Foreskin fibroblast (primary cell): ENCODE measurements at places on chromosomes 4 and X.

GRCh38 chrX:65744965-65745364 is 77.5 kb downstream of the MSN start:
- DNase-seq = peak; percentile 59

- peak; percentile 55 for DNase-seq
These were observed 542.9 kb upstream of the GRIA3 start for GRCh38 chrX:122641136-122641535.

GRCh38 chr4:141630854-141631253 is 5.5 kb upstream of the IL15 start:
- DNase-seq = no peak

DNA sequence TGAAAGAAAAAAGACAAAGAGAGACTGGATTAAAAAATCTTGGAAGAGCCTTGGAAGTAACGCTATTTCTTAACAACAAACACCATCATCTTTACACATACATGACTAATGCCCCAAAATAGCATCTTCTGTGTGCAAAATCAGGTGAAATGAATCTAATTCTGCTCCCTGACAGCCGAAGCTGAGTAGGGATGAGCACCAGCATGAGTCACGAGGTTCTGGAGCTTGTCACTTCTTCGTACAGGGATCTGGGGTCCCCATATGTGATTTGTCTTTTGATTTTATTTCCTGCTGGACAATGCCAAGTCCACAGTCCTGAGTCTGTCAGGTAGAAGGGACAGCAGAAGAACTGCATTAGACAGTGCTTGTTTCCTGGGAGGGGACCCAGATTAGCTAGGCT is 55.9 kb downstream of the OSTC start:
- DNase-seq = no peak

GRCh38 chr4:107825072-107825824 is 516 bp downstream of the SGMS2 start:
- DNase-seq = peak; percentile 38

GRCh38 chr4:24266951-24267722 is 317.2 kb downstream of the DHX15 start:
- DNase-seq = no peak

DNA sequence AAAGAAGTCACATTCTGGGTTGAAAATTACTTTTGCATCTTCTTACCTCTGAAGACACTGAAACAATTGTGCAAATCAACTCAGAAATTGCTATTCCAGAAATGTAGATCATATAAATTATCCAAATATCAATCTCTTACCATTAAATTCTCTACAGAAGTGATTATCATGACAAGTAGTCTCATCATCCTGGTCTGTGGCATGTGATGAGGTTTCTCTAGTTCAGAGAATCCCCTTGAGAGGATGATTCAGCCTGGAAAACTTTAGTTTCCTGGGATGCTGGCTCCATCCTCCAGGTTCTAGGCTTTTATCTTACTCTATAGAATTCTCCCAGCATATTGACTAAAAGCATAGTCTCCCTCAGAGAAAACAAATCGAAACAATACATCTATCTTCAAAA is 76.2 kb upstream of the S100G start:
- DNase-seq = peak; percentile 70

- DNase-seq = no peak
These were observed 88.9 kb downstream of the RASL11B start for GRCh38 chr4:52951016-52951415.

- peak; percentile 12 for DNase-seq
These were observed 586 bp downstream of the HERC5 start for GRCh38 chr4:88457307-88458103.

GRCh38 chr4:80133240-80133783 is 60.3 kb upstream of the ANTXR2 start:
- no peak for DNase-seq

DNA sequence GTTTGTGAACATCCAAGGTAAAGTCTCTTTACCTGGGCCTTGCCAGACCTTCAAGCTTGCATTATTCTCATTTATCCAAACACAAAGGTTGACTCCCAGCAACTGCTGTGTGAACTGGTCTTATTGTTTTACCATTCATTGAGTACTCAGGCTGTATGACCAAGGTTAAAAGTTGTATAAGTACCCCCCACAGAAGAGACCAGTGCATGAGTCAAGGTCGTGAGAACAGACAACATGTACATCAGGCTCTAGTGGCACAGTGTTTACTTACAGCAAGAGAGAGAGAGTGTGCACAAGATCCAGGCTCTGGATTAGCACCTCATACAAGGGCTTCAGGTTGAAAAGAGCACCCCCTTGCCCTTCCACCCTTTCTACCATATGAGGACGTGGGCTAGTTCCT is 77.4 kb upstream of the EFNB1 start:
- no peak for DNase-seq

DNA sequence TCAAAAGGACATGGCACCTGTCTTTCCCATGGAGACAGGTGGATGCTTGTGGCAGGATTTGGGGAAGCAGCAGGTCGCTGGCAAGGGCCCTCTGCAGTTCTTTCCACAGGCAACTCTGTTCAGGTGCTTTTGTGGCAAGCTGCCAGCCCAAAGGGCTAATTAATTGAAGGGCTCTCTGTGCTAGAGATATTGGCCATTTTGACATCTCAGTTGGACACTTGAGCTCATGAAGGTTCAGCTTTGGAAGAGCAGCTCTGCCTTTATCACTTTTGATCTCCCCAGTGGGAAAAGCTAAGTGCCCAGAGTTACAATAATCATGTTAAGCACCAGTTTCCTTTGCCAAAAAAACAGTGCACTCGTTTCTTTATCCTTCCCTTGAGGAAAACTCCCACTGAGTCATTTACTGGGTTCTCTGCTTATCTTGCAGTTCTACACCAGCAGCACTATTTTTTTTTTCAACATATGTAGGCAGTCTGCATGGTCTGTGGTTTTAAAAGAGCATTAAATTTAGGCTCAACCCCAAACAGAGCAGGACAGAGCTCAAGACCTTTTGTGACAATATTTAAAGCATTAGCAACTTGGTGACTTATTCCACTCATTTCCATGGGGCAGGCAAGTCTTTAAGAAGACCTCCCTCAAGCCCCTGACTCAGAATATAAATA is 336.4 kb upstream of the RASGEF1B start:
- DNase-seq = no peak

DNA sequence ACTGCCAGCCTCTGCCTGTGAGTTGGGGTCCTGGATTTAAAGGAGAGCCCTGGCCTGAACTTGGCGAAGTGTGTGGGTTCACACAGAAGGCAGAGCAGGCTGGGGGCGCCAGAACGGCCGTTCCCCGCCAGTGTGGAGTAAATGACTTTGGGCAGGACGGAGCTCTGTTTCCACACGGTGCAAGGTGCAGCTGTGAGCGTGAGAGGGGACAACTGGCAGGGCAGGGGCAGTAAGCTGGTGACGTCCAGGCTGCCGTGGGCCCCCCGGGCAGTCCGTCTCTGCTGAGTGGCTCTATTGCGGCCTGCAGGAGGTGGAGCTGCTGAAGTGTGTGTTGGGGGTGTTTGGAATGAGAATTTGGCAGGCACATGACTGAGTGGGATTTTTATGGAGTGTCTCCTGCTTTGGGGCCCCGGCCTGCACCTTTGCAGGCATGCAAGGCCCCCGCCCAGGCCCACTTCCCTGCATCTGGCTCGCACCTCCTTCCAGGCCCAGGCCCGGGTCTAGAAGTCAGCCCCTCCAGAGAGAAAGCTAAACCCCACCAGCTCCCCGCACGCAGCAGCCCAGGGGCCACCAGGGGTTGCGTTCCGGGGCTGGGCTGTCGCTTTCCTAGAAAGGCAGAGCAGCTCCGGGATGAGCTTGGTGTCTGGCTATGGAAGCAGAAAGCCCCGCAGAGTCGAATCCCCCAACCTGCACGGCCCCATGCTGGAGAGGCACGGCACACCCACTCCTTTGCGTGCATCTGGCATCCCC is 62.2 kb upstream of the GRPEL1 start:
- DNase-seq = no peak

DNA sequence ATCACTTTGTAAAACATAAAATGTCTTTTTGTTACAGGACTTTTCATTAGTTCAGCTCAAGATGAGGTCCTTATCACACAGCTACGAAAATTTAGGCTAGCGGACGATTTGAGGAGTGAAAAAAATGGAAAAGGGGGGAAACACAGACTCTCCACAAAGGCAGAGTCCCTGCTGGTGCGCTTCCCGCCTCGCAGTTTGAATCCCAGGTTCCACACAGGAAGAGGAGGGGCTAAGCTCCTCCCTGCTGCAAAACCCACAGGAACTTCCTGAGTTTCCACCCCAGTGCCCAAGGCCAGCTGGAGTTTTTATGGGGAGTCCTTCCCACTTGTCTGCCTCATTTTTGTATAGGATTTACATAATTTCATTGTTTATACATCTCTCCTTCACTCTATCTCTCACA is 11.2 kb downstream of the ADAM29 start:
- DNase-seq = no peak

GRCh38 chrX:132615391-132616131 is 126.7 kb upstream of the MBNL3 start:
- DNase-seq = peak; percentile 60

DNA sequence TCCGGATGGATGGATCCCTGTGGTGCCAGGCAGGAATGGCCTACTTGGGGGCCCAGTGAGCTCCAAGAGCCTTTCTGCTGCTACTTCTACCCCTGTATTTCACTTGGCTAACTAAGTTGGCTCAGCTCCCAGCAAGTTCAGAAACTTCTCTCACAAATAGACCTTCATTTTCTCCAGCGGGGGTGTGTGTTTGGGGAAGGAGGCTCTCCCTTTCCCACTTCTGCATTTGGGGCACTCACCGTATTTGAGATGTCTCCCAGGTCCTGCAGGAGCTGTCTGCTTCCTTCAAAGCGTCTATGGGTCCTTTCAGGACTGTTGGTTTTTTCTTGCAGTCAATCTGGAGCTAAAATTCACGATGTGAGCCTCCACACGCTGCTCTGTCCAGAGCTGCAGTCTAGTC is 197.7 kb downstream of the SPANXN3 start:
- no peak for DNase-seq

DNA sequence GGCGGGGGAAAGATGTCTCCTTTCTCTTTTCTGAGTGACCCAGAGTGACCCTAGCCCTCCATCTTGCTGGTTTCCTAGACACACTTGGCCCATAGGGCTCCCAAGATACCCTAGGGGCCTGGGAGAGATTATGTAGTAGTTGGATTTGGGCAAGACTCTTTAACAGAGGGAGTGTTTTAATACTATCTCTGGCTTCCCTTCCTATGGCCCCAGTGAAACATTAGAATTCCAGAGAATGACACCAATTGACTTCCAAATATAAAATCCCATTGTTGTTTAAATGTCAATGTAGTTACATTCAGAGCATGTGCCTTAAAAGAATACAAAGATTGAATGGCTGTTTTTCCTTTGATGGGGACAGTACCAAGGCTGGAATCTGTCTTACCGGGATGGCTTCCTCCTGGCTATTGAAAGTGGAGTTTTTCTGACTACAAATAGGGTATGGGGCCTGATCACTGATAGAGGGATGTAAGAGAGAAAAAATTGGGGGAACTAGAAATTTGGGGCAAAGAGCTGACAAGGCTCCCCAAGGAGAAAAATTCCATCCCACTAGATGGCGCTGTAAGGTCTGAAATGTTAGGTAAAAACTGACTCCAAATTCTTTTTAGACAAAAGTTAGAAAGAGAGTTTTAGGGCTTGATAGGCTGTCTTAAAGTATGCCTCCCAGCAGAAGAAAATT is 10.7 kb downstream of the TENT5D start:
- no peak for DNase-seq

- no peak for DNase-seq
These were observed 27.6 kb downstream of the C4orf54 start for GRCh38 chr4:99629962-99630554.

GRCh38 chrX:55867181-55867651 is 149.7 kb downstream of the RRAGB start:
- DNase-seq = no peak

GRCh38 chrX:150857453-150857852 is 41.0 kb downstream of the CD99L2 start:
- no peak for DNase-seq

- DNase-seq = no peak
These were observed 18.3 kb upstream of the HUWE1 start for GRCh38 chrX:53704854-53705253.

GRCh38 chrX:146615628-146616348 is 193.8 kb upstream of the CXorf51B start:
- no peak for DNase-seq

- no peak for DNase-seq
These were observed 22.7 kb upstream of the ASB5 start for GRCh38 chr4:176291748-176292147.

DNA sequence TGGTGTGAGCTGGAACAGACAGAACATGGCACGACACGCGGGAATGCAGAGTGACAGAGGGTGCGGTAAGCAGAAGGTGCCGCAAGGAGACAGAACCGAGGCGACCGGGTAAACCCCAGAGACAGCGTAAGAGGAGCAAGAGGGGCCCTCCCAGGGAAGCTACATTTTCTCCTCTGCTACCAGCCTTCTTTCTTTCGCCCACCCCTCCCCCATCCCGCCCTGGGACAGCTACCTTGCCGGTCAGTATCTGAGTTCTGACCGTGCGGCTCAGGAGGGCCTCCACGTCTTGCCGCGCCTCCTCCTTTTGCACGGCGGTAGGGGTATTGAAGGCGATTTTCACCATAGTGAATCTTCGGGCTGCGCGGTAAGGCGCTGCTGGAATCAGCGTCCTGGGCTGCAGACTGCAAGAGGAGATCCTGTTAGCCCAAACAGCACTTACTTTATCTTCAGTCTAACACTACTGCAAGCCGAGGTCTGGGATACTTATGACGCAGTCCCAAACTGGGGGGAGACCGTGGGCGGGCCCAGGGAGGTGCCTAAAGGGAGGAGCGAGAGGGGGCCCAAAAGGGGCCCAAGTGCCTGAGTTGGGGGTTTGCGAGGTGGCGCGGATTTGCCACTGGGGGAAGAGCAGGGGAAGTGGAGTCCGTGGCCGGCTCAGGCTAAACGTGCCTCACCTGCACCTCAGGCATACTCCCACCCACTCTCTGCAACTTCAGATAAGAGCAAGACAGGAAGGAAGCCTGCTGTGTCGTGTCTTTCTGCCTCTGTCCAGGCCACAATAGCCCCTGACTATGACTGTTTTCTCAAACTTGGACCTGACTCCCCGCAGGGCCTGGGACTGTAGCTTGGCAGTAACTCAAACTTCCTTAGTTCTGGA is at the start of gene ITM2A:
Gene ITM2A, minus strand, starts transcription at position 462 of the 877 bp plus-strand sequence. Its CDS starts 119 bp downstream, at position 343.
- peak; percentile 8 for DNase-seq

DNA sequence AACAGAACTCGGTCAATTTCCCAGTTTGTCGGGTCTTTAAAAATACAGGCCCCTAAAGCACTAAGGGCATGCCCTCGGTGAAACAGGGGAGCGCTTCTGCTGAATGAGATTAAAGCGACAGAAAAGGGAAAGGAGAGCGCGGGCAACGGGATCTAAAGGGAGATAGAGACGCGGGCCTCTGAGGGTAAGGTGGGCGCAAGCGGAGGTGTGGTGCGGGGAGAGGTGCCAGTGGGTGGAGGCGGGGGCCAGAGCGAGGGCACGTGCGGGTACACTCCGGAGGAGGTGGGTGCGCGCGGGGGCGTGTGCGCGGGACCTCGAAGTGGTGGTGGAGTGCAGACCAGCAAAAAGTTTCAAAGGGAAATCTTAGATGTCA is 787 bp upstream of the TET2 start:
- no peak for DNase-seq
